ENCODE measurements at places on chromosomes 2 and 18.

- no peak for DNase-seq
Observed at GRCh38 chr2:225031599-225031998, 10.7 kb downstream of the DOCK10 start.

DNA sequence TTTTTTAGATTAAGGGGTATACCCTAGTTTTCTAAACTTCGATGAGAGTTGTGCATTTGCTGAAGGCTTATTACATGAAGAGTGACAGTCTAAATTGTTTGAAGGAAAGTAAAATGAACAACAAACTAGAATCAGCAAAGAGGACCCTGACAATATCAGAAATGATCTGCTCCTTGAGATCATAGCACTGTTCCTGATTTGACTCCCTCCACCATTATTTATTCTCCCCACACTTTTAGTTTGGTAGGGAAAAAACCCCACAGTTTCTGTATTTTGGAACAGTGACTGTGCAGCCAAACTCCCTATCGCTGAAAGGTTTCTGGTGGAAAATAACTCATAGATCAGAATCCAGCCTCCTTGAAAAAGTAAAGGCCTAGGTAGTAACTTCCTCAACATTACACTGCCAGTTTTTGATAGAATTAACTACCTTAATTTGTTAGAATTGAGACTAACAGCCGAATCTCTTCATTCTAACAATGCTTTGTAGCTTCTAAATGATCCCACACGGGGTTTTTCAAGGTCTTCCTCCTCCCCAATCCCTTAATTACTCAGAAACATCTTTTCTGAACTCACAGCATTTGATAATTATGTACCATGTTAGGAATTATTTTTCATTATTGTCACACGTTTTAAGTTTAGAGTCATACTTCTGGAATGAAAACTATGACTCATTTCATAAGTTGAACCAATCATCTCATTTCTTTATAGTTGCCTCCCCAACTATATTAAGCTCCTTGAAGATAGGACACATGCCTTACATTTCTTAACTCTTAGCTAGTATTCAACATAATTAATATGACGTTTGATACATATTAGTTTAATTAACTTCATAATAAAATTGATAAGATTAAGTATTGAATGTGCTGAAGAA lies 2.9 kb downstream of the MYL12A start:
- no peak for DNase-seq

DNA sequence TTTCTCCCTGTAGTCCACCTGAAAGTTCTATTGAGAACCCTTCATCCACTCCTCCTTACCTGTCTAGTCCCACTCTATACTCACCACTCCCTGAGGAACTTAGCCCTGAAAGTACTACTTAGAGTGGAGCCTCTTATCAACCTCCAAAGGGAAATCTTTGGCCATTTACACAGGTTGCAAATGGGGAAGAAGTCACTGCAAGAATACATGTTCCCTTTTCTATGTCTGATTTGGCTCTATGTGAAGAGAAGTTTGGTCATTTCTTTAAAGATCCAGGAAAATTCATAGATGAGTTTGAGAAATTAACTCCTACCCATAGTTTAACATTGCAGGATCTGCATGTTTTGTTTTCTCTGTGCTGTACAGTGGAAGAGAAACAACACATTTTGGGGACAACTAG lies 22.9 kb upstream of the MGAT4A start:
- DNase-seq, result peak; percentile 49

DNA sequence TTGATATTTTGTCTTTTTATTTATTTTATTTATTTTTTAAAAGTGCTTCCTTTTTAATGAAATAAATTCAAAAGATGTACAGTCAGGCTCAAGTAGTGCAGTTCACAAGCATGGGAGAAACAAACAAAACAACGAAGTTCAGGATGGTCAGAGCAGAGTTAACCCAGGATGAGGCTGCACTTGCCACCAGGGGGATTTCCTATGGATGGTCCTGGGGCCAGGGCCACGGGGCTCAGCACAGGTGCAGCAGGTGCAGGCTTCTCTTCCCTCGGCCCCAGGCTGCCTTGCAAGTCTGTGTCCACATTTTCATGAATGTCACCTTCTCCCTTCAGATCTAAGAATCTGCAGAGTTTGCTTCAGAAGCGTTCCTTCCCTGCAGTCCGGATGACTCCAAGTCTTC lies 76.5 kb downstream of the CDCA7 start:
- DNase-seq, result no peak

DNA sequence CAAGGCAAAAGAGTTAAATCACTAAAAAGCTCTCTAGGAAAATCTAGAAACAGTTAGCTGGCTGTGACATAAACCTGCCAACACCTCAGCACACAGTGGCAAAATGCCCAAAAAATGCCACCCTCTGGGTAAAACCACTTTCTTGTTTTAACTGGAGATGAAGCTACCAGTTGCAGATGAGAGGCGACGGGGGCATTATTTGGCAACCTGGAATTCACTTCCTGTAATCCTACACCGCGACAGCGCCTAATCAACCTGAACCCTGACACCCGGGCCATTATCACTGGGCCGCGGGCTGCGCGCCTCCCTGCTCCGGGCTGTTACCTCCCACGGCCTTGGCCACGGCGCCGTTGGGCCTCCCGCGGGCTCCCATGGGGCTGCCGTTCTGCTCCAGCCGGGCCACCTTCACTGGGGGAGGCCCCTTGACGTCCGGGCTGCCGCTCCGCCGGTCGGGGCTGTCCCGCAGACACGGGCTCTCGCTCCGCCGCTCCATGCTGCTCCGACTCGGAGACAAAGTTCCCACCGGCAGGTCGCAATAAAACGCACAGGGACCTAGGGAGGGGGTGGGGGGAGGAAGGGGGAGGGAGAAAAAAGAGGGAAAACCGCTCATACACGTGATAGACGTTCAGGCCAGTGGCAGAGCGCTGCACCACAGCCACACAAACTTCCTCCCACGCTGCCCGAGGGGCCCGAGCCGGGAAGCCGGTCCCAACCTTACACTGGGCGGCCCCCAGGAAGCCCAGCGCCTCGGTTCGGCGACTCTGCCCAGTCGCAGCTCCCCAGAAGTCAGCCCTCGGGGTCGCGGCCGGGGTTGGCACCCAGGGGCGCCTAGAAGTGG lies 2.0 kb downstream of the SATB2 start:
- DNase-seq, result no peak

DNA sequence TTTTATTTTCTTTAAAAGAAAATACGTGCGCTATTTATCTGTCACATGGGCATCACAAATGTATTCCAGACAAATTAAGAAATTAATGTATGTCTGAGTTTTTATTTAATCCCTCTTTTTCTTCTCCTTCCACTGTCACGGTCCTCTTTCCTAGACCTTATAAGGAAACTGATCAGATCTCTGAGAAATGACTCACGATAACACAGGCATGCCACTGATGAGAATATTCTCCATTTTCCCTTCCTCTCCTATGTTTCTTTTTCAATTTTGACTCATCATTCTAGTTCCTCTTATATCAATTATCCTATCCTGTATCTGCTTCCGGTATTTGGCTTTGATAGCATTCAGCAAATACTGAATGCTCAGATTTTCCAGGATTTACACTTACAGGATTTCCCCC lies 121.8 kb downstream of the DSC3 start:
- DNase-seq, result no peak

DNA sequence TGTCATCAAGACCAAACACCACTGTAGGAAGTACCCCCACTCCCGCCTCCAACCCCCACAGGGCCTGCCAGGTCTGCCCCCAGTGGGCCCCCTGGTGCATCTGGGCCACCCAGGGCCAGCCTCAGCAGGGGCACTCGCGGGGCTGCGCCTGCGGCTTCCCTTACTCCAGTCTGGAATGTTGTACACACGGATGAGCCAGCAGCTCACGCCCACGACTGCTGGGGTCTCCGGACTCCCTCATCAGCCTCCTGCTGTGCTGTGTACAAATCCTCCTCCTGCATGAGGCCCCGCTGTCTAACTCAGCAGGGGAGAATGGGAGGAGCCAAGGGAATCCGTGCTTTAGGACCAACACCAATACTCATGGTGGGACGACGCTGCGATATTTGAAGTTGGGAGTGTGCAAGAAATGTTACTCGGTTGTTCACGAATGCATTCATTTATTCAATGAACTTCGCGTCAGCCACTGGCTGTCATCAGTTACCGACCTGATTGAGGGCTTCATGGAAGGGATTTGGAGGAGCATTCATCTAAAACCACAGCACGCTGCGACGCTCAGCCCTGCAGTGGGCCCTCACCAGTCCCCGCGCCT lies 654 bp upstream of the ASB1 start:
- DNase-seq, result peak; percentile 8

GRCh38 chr2:200211643-200212042 lies 94.8 kb upstream of the SPATS2L start:
- DNase-seq, result no peak

GRCh38 chr2:133286326-133286922 lies 281.8 kb downstream of the NCKAP5 start:
- DNase-seq, result no peak

DNA sequence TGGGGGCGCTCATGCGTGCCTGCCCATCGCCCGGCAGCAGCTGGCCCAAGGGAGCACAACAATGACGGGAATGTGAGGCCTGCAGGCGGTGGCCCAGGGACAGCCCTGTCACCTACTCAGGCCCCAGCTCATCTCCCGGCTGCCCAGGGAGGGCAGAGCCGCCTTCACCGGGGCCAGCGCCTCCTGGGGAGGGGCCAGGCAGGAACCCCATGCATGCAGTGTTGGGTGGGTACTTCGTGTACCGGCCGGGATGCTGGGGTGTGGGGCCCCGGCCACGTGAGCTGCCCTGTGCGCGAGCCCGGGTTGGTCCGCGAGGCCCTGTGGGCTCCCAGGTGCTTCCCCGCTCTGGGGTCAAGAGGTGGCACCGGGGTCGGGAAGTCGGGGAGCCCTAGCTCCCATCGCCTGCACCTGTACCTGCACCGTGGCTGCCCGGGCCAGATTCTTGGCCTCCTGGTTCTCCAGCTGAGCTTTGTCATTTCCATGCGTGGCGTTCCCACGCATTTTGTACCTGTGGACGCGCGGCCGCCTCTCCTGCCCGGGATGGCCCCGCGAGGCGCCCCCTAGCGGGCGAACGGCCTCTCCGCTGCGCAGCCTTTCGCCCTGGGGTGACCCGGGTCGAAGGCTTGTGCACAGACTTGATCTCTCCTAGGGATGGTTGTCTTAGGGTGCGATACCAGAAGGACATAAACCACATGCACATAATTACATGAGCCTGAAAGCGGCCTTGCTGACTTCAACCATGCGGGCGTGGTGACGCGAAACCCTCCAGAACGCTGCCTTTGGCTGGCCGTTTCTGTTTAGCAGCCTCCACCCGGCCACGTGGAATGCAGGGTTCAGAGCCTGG lies 950 bp downstream of the KLHL30 start:
- DNase-seq, result no peak

DNA sequence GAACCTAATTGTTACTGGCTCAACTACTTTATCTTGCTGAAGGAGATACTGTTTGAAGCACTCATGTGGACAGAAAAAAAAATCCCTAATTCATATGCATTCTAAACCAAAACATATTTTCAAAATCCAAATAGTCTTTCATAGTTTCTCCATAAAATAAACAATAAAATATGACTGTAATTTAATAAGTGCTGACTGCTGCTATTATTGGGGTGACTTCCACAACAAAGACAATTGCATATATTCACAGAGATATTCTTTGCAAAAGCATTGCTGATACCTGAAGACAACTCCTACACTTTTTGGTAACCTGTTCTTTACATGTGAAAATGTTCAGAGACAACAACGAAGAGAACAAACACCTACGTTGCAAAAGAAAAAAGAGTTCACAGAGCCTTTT lies 73.1 kb upstream of the RPE start:
- no peak for DNase-seq

GRCh38 chr2:203225423-203226039 lies 13.3 kb upstream of the CYP20A1 start:
- peak; percentile 7 for DNase-seq

DNA sequence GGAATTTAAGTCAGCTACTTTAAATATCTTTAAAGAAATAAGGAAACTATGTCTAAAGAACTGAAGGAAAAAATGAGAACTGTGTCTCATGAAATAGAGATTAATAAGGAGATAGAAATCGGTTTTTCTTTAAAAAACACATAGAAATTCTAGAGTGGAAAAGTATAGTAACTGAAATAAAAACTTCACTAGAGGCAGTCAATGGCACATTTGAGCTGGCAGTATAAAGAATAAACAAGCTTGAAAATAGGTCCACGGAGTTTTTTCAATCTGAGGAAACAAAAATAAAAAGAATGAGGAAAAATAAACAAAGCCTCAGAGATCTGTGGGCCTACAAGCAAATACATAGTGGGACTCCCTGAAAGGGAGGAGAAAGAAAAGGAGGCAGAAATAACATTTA lies 127.5 kb downstream of the TWIST2 start:
- no peak for DNase-seq

DNA sequence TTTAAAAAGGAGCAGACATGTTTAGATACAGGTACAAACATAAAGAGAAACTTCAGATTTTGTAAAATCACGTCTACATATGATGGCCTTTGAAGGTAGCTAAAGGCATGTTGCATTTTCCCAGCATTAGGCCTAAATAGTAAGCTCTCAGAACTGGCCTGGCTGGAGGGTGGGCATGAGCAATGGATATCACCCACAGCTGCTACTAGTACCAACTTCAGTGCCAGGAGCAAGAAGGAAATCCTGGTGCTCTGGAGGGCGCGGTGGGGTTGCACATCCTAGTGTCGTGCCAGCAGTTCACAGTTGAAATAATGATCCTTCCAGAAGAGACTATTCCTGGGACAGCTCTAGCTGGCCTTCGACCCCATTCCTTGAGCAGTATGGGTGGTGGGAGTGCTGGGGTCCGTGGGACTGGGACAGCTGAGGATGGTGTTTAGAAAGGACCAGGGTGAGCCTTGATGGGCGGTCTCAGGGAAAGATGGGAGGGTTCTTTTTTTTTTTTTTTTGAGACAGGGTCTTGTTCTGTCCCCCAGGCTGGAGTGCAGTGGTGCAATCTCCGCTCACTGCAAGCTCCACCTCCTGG lies 4.9 kb downstream of the DES start:
- DNase-seq, result no peak

DNA sequence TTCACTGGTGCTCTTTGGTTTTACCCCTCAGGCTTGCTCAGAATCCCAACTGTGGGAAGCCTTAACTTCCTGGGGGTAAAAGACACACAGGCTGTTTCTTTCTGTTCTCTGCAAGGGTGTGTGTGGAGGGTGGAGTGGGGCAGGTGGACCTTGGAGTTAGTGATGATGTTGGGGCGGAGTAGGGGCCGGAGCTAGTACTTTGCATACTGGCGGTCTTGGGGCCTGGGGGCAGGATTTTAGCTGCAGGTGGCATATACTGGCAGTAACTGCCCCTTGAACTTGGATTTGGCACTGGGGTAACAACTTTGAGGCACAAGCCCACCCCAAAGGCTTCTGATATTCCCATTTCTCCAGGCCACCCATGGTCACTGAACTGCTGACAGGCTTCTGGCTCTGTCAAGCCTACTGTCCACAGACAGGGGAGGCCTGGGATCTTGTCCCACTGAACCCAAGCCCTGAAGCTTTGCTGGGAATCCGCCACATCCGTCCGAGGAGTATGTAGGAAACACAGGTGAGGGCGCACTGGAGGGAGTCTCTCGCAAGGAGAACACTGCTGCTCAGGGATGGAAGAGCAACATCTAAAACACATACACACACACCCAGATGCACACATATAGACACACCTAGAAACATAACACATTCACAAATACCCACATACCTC lies 258.9 kb downstream of the DYSF start:
- no peak for DNase-seq

- no peak for DNase-seq
Observed at GRCh38 chr2:54969295-54969939, 80.8 kb downstream of the RTN4 start.

GRCh38 chr2:6401301-6401700 lies 464.4 kb downstream of the CMPK2 start:
- no peak for DNase-seq
